ENCODE measurements at places on chromosomes 1 and 21.

DNA sequence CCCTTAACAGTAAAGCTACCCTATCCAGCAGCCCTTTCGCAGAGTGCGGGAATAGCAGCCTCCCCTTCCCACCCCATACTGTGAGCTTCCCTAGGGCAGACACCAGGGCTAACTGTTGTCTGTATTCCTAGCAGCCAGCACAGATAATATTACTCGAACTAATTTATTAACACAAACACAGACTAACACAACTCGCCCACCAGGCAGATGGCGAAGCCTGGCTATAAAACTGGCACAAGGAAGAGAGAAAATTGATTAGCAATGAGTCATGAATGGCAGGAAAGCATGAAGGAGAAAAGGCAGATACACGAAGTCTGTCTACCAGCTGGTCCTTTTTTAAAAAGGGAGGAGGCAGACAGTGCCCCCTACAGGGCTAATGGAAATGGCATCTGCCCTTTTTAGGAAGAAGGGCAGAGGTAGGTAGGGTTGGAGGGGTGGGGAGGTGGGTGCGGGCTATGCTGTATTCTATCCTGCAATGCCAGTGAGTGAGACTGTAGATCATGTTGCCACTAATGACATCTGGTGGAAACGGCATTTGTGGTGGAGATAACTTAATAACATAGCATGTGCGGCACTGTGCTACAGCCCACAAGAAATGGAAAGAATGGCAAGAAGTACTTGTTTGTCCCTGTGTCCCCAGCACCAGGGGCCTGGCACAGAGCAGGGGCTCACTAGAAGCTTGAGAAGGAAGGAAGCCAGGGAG is 30.6 kb upstream of the CTPS1 start:
- peak; percentile 79 for DNase-seq

DNA sequence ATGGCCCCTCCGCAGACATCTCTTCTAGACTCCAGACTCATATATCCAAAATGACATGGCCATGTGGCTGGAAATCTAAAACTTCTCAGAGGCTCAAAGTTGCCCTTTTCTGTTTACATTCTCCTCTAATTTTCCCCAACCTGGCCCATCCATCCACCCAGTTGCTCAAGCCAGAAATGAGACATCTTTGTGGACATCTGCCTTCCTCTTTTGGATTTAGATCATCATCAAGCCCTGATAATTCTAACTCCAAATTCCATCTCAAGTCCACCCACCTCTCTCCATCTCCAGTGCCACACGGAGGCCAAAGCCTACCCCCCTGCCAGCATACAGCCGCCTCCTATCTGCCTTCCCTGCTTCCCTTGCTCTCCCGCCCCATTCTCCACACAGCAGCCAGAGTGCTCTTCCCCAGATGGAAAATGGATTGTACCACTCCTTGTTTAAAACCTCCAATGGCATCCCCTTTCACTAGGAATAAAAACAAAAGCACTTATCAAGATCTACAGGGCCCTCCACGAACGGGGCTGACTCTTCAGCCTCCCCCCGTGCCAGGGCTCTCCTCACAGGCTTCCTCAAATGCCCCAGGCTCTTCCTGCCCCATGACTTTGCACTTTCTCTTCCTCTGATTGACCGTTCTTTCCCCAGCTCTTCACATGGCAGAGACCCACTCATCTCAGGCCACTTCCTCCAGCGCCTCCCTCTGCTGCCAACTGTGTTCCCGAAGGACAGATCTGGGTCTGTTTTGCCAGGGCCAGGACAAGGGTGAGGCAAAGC is 40.1 kb downstream of the SYT6 start:
- DNase-seq = no peak

DNA sequence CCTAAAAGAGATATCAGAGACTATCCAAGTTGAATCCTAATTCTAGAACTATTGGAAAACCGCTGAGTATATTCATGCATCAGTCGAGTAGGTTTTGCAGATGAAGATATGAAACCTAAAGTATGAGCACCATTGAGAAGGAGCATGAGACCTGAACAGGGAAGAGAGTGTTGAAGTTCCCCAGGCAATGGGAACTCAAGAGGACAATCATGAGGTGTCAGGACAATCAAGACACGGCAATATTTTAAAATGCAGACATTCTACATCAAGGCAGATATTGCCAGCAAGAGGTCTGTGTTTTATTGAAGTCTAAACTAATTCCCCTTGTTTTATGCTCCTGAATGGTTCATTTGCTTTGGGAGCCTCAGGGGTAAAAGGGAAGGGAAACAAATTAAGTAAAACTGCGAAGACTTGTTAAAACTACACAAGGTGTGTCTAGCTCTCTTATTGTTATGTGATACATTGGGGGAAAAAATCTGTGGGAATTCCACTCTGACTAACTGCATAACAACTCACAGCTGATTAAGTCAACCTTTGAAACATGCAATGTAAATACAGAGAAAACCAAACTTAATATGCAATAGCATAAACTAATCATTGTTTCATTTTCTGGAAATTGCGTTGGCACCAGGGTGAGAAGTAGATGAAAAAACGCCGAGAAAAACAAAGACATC is 347.9 kb upstream of the ADGRL2 start:
- DNase-seq = no peak

DNA sequence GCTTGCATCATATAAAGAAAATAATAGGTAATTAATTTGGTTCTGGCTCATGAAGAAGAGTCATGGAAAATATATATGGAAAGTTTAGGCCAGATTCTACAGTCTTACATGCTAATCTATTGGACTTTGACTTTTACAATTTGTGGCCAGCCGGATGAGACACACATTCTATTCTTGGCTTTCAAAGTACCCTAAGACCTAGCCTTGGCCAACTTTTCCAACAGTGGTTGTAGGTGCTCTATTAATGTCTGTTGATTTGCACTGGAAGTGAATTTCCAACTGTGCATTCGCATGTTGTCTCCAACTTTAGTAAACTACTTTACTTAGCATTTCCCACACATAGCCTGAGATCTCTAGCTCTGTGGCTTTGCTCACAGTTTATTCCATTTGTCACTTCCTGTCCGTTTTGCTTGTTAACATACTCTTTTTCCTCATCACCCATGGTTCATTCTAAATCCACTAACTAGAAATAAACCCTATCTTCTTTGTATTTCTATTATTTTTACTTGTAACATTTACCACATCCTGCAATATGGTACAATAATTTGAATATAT is 644.0 kb downstream of the PTPRC start:
- DNase-seq = peak; percentile 66

GRCh38 chr1:100448366-100448765 is 89.6 kb upstream of the GPR88 start:
- no peak for DNase-seq

- peak; percentile 58 for DNase-seq
Observed at GRCh38 chr1:12208764-12209494, 20.9 kb upstream of the VPS13D start.

- DNase-seq = peak; percentile 19
Observed at GRCh38 chr1:7755448-7755847, 15.6 kb upstream of the VAMP3 start.

DNA sequence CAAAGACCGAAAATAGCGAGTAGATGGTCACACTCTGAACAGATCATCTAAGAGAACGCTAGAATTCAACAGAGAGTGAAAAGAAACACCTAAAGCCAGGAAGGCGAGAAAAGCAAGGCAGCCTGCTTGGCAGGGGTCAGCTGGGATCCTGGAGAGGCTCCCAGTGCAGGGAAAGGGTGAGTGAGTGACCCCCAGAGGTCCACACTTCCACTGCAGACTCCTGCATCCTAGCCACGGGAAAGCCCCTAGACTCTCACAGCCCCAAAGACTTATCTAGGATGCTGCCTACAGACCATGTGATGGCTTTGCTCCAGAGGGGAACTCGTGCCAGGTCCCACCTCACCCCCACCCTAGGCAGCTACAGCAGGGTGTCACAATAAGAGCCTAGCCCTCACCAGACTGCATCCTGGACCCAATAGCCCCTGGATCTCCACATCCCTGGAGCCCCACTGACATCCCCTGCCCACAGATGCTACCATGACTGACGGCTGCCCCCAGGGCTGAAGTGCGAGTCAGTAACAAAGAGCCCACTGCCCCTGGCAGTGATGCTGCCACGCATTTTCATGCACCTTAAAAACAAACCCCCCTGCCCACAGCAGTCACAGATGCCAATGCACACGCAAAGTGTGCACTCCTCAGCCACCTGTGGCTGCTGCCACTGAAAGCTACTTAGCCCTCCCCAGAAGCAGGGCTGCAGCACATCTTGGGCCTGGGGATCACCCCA is 62.2 kb downstream of the PSMG1 start:
- DNase-seq = no peak

GRCh38 chr1:8540261-8540941 is 222.5 kb downstream of the SLC45A1 start:
- DNase-seq = peak; percentile 84

DNA sequence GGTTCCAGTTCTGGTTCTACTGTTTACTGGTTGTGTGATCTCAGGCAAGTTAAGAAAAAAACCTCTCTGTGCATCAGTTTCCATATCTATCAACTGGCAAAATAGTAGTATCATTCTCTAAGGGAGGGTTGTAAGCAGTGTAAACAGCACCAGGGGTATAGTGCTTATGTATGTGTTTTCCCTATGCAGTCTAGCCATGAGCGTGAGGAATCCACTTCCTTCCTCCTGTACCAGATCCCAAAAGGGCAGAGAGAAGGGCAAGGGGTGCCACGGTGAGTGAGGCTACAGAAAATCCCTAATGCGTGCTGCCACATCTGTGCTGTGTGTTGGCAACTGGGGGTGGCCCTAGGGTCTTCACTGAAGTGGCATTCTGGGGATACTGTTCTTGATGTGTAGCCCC is 18.4 kb upstream of the RNF19B start:
- DNase-seq = no peak

- peak; percentile 44 for DNase-seq
Observed at GRCh38 chr1:30525971-30526651, 197.3 kb downstream of the MATN1 start.

DNA sequence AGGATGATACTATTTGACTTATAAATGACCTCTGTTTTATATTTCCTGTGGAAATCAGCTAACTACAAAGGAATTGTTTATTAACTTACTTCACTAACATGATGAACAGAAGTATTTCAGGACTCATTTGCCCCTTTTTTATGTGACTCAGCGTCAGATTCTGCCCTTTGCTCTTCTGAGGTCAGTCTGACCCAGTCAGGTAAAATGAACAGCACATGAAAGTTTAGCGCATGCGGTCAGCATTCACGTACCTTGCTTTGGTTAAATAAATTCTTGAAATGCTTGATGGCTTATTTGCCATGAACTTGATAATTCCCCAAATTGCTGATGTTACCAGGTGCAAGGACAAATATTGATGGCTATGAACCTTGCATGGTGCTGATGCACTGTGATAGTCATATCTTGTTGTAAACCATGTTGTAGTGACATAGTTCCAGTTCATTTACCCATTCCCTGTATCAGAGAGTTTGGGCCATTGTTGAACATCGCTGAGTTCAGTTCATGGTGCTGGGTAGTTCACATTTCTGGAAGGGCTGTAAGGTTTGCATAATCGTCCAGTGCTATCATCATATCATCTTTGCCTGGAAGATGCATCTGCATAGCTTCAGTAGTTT is 133.4 kb downstream of the NFIA start:
- DNase-seq = no peak

DNA sequence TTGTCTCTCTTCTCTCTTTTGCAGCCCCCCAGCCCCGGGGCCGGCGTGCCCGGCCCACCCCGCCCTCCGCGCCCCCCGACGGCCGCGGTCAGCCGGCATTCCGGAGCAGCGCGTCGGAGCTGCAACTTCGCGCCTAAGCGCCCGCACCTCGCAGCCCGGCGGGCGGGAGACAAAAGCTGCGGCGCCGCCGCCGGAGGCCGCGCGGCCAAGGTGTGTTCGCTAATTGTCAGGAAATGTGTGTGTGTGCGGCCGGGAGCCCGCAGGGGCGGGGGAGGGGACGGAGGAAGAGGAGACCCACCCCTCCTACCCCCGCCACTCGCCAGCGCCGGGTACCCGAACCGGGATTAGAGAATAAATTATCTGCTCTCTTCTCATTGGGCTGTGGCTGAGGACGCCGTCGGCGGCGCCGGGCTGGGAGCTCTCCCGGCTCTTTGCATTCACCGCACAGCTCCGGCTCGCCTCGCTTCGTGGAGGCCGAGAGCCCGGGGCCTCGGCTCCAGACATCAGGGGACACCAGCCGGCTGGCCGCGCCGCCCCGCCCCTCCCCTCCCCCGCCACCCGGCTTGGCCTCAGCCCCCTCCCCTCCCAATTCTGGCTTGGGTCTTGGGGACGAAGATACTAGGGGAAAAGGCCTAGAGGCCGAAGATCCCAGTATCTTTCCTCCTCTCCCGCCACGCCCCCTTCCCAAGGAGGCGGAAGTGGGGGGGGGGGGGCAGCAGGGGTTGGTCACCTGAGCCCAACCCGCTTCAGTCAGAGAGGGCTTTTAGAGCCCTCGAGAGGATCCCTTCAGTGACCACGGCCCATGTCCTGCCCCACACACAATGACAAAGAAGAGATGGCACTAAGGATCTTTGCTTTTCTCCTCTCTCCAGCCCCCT is 1.3 kb upstream of the BLACAT1 start:
- DNase-seq = no peak

GRCh38 chr1:42313970-42314369 is 21.1 kb downstream of the FOXJ3 start:
- no peak for DNase-seq

DNA sequence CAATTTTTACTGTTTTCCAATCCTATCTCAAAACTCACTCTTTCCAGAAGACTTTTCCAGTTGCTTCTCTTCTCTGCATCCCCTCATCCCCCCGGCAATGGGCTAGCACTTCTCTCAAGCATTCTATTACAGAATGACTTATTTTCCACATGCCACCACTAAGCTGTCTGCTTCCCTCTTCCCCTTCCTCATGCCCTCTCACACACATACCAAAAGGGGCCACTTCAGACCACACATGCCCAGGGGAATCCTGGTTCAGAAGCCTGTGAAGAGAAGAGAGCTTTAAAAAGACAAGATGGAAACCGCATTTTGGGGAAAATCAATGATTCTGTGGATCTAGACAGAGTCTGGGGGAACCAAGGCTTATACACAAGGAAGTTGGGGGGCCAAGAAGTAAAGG is 8.4 kb upstream of the LORICRIN start:
- DNase-seq = no peak

DNA sequence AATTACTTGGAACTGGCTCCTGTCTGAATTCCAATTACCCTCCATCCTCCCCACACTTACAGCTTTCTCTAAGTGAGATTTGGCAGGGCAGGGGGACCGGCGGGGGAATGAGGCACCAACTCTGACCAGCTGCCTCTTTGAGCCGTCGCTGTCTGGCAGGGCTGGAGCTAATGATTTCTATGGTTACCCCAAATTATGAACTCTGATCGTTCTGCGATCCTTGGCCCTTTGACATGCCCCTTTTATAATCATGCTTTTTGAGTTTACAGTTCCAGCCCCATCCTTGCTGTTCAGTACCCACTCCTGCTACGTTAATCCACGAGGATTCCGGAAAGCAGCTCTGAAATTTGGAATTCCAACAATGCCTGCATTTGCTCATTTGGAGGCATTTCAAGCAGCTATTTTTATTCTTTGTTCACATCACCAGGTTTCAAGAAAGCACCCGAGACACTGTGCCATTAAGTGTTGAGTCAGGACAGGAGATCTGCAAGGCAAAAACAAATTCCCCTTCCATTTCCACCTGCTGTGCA is 54.6 kb upstream of the LBR start:
- peak; percentile 18 for DNase-seq

DNA sequence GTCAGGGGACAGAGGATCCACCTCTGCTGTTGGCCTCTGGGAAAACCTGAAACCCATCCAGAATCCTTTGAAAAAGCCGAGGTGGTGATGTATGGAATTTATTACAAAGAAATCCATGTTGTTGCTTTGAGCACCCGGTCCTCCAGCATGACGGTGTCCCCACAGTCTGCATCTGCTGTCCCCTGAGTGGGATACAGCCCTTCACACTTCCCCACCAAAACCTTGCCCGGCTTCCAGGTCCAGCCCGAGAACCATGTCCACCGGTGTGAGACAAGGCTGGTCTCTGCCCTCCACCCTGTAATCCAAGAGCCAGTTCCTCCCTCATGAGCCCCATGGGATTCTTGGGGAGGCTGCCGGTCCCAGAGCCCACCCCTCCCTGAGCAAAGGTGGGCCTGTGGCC is 70.5 kb downstream of the STUM start:
- no peak for DNase-seq
